ENCODE measurements at places on chromosomes 11 and 22. TPM values are rescaled to one million over a fixed set of nuclear protein-coding genes. Genes with fewer than 3 reads are reported as not detected.

DNA sequence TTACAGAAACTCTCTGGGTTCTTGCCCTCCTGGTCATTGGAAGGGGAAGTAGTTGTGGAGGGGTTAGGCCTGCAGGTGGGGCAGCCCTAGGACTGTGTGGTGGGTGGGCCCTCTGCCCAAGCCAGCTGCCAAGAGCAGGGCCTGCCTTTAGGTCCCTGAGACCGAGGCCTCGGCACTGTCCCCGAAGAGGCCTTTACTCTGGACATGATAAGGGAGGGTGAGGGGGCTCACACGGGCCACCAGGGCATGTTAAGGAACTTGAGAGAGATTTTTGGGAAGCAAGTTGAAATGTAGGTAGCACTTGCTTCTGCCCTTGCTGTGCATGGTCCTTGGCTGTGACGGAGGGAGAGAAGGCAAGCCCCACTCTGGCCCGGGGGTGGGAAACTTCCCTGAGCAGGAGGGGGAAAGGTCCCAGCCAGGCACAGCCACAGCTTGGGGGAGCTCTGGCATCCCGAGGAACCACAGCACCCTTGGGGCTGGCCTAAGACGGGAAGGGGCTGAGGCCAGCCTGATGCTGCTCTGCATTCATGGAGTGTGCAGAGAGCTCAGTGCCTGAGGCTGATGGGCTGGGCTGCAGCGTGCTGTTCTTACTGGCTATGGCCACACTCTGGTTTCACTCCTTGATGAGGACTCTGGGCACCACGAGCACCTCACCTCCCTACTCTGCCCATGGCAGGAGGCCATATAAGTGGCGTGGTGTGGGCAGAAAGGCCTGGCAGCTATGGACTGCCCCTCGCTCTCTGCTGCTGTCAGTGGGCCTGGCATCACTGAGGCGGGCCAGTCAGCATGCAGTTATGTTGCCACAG is 7.8 kb upstream of the RANBP1 start:
- no peak for DNase-seq

- no peak for DNase-seq
Measured at GRCh38 chr11:16312233-16312765, 44.0 kb downstream of the SOX6 start.

- DNase-seq, result no peak
Measured at GRCh38 chr11:64181506-64182411, 4.2 kb upstream of the STIP1 start.

GRCh38 chr11:122863704-122864326 is 18.7 kb upstream of the JHY start:
- no peak for DNase-seq

DNA sequence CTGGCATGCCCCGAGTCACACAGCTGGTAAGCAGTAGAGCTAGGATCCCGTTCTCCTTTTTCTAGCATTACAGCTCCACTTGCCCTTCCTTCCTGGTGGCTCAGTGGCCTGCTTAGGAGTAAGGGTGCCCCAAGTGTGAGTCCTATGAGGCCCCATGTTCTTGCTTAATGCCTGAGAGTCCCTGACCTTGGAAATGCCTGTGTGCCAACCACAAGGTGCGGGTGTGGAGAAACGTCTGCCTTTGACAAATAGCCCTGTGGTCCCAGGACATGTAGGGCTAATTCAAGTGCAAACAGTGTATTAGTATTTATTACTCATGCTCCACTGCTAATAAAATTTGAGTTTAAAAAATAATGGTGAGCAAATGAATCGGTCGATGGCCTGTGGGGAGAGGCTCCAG is 18.4 kb downstream of the GRIK4 start:
- DNase-seq, result no peak

DNA sequence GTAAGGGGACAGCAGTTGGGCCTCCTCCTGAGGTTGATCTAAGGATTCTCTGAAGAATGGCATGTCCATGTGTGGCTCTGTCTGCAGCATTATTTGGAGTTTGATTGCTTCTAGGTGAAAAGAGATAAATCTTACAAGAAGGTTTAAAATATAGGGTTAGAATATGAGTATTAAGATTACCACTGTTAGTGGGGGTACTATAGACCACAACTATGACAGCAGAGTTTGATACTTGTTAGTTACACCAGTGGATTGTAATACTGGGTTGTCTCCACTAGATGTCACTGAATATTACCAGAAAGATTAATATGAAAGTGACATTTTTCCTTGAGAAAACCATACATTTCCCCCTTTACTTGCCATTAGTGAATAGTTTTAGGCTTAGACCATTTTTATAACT is 47.9 kb downstream of the ZNF280B start:
- DNase-seq, result no peak

DNA sequence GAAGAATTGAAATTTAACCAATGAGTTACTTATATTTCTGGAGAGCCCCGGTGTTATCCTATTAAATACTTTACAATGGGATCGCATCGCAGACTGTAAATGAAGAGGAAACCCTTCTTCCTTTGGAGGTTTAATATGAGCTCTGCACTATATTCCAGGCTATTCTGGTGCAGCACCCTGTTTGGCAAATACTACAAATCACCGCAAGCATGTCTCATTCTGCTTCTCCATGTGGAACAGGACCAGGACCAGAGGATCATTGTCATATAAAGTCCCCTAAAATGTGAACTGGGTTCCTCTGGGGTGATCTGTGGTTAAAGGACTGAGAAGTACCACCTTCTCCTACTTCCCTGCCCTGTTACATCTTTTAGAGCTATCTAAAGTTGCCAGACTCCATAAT is 703.7 kb downstream of the DLG2 start:
- no peak for DNase-seq

DNA sequence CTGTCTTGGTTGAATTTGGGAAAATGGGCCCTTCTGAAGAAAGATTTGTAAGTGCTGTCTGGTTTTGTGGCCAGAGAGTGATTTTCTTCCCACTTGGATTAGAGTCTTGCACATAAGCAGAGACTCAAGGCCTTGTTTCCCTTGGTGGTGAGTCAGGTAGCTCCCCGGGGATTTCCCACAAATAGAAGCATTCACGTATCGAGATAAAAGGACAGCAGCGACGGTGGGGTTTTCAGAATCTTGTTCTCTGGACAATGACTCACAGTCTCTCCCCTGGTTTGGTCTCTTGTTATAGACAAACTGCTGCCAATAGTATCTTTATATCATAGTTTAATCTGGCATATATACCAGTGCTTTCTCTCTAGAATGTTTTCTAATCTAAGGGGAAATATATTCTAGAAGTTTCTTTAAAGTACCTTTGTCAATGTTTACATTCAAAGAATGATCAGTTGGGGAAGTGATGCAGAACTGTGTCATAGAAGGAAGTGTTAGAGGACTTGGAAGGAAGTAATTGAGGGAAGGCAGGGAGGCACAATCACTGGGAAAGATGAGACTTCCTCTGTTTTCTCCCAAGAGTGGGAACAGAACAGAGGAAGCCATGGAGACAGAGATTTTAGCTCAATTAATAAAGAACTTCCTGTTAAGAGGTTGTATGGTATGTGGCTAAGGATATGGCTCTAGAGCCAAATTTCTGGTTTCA is 18.1 kb downstream of the POLA2 start:
- DNase-seq, result peak; percentile 69

DNA sequence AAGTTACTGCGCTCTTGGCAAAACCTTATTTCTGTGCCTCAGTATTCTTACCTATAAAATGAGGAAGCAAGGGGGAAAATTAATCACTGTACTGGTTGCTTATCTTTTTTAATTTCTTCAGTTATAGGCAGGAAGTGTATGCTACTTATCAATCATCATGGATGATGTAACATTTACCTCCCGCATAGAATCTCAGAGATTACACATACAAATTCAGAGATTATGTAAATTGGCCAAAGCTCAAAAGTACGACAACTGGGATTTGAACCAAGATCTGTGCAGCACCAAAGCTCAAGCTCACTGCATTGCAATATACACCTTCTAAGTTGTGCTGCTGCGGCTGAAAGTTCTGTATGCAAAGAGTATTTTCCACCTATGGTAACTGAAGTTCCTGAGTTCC is 83.0 kb downstream of the PDHX start:
- DNase-seq, result no peak

DNA sequence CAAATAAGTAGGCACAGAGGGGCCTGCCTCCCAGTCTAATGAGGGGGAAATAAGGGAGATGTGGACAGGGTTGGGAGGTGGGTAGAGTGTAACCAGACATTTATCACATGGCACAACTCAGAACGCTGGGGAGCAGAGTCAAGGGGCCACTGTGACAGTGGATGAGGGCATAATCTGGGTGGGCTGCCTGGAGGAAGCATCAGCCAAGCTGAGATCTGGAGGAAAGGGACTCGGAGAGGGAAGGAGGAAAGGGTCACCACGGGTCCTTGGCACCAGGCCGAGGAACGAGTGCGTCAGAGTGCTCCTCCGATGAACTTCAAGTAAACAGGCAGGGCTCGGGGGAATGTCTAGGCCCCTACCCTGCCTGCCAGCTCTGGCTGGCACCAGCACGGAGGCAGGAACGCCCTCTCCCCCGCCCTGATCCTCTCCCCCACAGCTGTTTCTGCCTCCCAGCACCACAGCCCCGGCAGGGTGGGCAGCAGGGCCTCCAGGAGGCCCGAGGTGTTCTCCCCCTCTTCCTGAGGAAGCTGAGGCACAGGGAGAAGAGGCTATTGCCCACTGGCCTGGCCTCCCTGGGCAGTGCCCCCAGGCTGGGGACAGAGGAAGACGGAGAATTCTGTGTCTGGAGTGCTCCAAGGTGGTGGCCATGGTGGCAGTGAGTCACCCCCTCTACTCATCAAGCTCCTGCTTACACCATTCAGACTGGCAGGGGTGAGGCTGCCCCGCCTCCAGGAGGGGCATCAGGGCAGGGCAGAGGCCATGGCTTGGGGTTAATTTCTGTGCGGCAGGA is 4.2 kb downstream of the ALDH3B1 start:
- DNase-seq, result no peak

- DNase-seq, result no peak
Measured at GRCh38 chr11:126332221-126332711, 23.2 kb upstream of the ST3GAL4 start.

DNA sequence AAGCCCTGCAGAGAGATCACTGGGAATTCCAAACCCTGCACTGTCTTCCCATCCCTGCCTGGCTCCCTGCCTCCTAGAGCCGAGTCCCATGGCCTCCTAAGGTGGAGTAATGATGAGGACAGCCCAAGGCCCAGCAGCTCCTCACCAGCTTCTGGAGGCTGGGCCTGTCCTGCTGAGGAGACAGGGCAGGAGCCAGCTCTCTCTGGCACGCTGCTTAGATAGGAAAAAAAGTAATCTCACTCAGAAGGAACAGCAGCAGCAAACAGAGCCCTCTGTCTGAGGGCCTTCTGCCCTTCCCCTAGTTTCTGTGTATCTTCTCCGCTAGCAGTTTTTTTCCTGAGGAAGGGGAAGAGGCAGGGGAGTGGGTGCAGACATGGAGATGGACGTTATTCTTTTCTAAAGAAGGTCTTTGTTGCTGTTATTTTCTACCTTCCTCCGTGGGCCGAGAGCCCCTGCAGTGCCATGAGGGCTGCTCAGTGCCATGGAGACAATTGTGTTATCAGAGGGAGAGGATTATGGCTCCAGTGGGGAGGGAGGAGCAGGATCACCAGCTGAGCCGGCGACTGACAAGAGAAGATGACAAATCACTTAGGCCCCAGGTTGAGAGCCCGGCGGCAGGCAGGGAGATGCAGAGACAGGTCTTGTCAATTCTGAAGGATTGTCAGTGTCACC is 315.3 kb downstream of the BUD13 start:
- DNase-seq, result no peak

- DNase-seq, result no peak
Measured at GRCh38 chr22:49107961-49108530, 719.6 kb downstream of the BRD1 start.

- DNase-seq, result no peak
Measured at GRCh38 chr11:1293619-1294015, 15.8 kb downstream of the TOLLIP start.

DNA sequence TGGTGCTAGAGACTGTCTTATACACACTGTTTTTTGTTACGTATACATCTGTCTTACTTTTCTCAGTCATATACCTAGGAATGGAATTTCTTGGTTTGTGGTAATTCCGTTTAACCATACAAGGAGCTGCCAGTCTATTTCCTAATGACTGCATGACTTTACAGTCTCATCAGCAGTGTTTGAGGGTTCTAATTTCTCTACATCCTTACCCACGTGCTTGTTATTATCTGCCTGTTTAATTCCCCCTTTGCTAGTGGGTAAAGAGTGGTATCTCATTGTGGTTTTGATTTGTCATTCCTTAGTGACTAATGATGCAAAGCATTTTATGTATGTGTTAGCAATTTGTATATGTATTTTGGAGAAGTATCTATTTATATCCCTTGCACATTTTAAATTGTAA is 1008.0 kb downstream of the FAM181B start:
- DNase-seq, result no peak

- DNase-seq, result no peak
Measured at GRCh38 chr22:24550902-24551435, 4.0 kb downstream of the GUCD1 start.

DNA sequence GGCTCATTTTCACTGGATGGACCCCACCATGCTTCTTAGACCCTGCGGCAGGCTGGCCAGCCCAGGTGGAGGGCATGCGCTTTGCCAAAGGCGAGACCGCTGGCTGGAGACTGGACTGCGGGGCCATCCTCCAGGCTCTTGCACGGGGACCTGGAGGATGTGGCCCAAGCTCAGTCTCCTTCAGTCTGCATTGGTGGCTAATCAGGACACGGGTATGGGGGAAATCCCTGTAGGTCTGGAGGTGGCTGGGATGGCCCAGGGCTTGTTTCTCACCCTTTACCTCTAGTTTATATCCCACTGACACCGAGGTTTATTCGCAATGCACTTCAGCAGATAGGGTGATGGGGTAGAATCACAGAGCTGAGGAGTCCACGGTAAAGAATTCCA is 45.0 kb downstream of the BCR start:
- no peak for DNase-seq

DNA sequence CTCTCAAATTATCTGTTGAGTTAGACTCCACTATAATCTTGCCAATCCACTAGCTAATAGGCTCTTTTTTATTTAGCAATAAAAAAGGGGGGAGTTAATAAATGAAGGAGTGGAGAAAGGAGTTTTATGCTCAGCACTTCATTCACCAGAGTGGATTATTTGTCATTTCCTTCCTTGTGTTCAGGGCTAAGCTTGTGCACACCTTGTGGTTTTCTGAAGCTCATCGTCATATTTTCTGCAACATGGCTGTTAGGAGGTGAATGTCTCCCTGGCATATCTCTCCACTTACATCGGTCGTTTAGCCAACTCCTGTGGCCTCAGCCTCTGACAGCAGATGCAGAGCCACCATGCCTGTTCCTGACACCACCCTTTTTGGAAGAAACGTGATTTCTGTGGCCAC is 83.9 kb upstream of the MTNR1B start:
- DNase-seq, result no peak

- DNase-seq, result peak; percentile 69
Measured at GRCh38 chr22:39242595-39243438, 2.0 kb downstream of the PDGFB start.

- DNase-seq, result no peak
Measured at GRCh38 chr22:26131589-26132154, 37.6 kb upstream of the SEZ6L start.

GRCh38 chr11:121223161-121223560 is 69.4 kb upstream of the SC5D start:
- no peak for DNase-seq

Gene FBLN1
- total RNA-seq, result not detected

Gene CASP5
- total RNA-seq, result not detected

Gene APOBEC3C
- 133 TPM for total RNA-seq

Gene DDTL
- not detected for total RNA-seq

Gene BARX2
- total RNA-seq, result not detected

Gene OR8H3
- not detected for total RNA-seq

Gene CHST1
- 0.80 TPM for total RNA-seq

Gene CCND1
- 2.8 TPM for total RNA-seq

Gene GAS2L1
- total RNA-seq, result 0.71 TPM

Gene CCDC116
- total RNA-seq, result 0.48 TPM

Gene SERHL2
- total RNA-seq, result 1.4 TPM

Gene KCNE3
- total RNA-seq, result not detected

All from CD8-positive, alpha-beta memory T cell (primary cell).